ENCODE measurements at places on chromosomes 2 and 18.

DNA sequence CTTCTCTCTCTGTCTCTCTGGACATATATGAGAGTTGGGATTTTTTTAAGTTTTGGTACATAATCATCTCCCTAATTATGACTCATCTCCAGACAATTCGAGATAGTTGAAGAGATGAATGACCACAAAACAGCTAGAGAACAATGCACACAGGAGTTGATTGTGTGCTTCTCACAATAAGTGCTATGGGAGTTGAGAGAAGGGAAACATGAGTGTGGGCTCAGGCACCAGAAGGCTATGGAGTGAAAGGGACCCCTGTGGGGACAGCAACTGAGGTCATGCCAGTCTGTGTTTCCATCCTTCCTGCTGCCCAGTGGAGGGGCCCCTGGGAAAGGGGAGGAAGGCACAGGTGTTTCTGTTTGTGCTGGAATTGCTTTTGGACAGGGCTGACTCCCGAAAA lies 6.5 kb upstream of the YWHAQ start:
- no peak for DNase-seq

DNA sequence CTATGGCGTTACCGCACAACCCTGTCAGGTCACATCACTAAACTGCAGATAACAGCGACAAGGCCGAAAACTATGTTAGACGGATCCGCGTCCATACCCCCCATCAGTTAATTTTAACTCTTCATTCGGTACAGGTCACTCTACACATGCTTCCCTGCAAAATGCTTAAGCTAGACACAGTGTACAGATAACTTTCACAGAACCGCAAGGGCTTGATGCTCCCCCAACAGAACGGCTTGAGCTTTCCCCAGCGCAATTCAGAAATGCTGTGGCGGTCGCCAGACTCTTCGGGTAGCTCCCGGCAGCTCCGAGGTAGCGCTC lies 283 bp upstream of the RBBP8 start:
- DNase-seq = no peak

- no peak for DNase-seq
Measured at GRCh38 chr2:188378371-188378950, 86.8 kb downstream of the GULP1 start.

DNA sequence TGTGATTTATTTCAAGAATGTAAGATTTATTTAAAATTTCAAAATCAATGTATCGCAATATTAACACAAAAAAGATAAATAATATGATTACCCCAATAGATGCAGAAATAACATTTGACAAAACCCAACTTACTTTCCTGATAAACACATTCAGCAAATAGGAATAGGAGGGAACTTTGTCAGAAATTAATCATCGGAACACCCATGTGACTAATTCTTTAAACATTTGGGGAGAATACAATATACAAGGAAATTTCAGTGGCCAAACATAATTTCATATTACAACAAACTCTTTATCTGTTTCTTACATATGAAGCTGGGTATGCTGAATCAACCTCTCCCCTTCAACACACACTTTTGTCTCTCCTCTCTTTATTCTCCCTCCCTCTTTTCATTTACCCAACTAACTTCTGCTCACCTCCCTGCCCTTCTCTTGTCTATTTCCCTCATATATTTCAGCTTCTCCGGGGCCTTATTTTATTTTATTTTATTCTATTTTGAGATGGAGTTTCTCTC lies 309.6 kb upstream of the CNTNAP5 start:
- DNase-seq = no peak

- DNase-seq = no peak
Measured at GRCh38 chr2:225532096-225532495, 132.6 kb downstream of the NYAP2 start.
